Smooth muscle cell of the brain vasculature (primary cell): ENCODE measurements at places on chromosomes 1 and 21.

DNA sequence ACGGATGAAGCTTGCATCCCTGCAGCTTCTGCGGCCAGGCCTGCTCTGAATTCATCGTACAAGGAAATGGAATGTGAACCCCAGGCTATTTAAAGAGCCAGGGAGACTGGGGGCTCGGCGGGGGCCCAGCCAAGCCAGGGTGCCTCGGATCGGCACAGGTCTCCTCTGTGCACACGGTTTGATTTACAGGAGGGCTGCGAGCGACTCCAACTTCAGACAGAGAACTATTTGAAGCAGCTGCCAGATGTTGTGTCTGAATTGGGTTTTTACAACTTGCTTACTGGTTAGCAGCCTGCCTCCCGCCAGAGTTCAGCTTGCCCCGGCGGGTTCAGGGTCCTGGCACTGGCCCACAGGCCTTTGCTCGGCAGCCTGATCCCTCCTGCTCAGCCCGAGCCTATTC is 83.2 kb downstream of the SPSB1 start:
- no peak for DNase-seq

DNA sequence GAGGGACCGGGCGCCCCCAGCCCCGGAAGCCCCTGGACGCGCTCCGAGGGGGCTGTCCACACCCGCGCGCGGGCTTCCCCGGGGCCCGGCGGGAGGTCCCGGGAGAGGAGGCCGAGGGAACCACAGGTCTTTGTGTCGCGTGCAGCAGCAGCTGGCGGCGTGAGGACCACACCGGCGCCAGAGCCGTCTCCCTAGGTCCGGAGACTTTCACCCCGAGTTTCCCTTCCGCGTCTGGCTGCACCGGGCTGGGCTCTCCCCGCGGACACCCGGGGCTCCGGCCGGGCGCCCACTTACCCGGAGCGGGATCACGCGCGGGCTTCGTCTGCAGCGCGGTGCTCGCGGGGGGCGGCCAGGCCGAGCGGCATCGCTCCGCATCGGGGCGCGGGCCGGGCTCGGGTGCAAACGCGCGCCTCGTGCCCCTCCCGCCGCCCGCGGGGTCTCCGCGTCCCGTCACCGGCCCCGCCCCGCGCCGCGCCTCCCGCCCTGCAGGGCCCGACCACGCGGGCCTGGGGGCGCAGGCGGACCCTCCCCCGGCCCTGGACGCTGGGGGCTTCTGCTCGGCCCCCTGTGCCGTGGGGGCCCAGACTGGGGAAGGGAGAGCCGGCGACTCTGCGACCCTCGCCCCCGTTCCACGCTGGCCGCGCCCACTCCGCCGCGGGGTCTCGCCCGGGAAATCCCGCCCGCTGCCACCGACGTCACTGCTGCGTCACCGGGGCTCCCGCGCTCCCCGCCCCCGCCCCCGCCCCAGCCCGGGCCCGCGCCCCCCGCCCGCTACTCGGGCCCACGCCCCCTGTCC is at the start of gene GNG4:
Gene GNG4 (minus strand): TSS at position 417 of the 796 bp plus-strand sequence. CDS start 65,946 bp downstream, outside the sequence.
- DNase-seq: no peak

DNA sequence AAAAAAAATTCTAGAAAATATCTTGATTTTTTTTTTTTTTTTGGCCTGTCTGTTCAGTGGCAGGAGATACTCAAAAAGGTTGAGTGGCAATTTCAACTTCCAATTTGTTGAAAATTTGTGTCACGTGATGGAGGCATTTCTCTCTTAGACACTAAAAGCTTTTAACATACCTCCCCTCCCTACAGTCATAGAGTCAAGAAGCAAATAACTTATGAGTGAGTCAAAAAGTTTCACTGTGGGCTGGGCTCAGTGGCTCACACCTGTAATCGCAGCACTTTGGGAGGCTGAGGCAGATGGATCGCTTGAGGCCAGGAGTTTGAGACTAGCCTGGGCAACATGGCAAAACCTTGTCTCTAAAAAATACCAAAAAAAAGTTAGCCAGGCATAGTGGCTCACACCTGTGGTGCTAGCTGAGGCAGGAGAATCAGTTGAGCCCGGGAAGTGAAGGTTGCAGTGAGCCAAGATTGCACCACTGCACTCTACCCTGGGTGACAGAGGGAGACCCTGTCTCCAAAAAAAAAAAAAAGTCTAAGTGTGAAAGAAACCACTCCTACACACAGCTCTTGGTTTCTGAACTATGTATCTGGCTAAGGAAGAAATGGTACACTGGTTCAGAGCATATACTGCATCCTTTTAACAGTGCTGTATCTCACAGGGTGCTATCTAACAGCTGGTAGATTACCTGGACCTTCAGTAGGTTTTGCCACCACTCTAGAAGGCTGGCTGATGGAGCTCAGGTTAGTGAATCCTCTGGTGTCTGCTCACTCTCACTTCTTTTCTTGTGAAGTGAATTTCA is 11.6 kb upstream of the BSDC1 start:
- no peak for DNase-seq

DNA sequence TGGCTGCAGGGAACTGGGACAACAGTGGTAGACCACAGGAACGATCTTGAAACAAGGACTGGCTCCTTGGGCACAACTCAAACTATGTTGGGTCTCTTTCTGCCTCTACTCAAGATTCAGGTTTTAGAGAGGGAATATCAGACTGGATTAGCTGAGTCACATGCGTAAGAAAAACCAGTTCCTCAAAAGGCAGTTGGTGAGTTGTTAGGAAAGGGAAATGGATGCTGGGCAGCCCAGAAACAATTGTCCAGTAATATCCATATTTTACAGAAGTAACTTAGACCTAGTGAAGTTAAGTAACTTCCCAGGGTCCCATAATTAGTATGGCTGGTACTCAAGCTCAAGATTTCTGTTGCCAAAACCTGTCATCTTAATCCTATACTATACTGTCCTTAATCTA is 27.0 kb upstream of the TMEM39B start:
- no peak for DNase-seq

GRCh38 chr1:78171736-78172590 is 126.2 kb downstream of the GIPC2 start:
- no peak for DNase-seq

DNA sequence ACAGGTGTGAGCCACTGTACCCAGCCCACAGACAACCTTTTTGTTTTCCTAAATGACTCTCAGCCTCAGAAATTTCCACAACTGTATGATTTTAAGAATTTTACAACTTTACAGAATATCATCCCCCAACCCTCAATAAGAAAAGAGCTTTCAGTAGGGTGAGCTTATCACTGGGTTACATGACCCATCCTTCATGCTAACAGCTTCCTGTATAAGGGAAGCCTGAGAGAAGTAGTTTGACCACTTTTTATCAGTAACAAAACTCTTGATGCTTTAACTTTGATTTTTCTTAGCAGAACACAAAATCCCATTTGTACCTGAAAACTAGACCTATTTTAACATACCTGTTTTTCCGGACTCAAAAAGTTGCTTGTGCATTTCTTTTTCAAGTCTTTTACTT is 9.7 kb upstream of the MYBPHL start:
- no peak for DNase-seq

DNA sequence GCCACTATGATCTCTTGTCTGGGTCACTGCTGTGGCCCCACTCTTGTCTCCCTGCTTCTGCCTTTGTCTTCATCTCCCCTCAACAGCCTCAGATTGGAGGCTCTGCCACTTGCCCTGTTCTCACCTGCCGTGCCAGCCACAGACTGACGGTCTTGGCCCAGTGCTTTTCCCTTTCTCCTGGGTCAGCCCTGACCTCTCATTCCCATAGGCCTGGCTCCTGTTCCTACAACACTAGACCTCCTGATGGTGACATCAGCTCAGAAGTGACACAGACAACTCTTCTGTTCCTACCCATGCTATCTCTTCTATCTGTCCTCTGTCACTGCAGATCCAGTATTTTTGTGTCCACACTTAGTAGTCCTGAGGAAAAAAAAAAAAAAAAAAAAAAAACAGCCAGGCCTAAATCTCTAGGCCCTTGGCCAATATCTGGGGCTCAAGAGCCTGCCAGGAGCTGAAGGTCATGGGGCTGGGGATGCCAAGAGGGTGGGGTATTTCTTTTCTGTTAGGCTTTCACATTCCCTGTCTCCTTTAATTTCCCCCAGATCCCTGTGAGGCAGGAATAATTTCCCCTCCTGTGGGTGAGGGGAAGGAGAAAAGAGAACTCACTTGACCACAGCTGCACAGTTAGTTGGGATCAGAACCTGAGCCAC is 42.0 kb upstream of the FOXO6 start:
- no peak for DNase-seq

GRCh38 chr1:37807220-37807554 is 403 bp upstream of the C1orf122 start:
- DNase-seq: no peak

- no peak for DNase-seq
These were observed 22.0 kb downstream of the GNAI3 start for GRCh38 chr1:109570414-109570813.

- no peak for DNase-seq
These were observed 124.8 kb downstream of the DISC1 start for GRCh38 chr1:231751415-231751814.

DNA sequence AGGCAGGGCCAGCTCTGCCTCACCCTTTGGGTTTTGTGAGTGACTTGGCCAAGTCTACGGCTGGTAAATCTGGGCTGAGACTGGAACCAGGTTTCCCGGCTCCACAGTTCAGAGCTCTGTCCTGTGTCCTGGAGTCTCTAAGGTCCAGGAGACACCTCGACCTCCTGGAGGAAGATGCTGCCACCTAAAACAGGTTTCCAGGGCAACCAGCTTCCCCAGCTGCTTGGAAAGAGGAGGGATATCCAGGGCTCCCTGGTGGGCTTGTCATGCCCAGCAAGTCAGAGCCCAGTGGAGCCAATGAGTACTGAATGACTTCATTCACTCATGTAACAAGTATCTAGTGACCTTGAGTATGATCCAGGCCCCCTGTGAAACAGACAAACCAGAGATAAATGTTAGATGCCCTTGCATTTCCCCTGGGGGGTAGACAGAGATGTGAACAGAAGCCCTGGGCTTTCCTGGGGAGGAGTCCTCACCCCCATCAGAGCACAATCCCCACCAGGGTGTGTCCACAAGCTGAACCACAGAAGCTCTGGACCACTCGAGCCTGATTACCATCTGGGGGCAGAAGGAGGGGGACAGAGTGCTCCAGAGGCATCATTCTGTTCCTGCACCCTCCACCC is 181.2 kb upstream of the RAB4A start:
- DNase-seq: no peak

GRCh38 chr1:234926559-234927311 is 201.9 kb downstream of the TOMM20 start:
- no peak for DNase-seq

DNA sequence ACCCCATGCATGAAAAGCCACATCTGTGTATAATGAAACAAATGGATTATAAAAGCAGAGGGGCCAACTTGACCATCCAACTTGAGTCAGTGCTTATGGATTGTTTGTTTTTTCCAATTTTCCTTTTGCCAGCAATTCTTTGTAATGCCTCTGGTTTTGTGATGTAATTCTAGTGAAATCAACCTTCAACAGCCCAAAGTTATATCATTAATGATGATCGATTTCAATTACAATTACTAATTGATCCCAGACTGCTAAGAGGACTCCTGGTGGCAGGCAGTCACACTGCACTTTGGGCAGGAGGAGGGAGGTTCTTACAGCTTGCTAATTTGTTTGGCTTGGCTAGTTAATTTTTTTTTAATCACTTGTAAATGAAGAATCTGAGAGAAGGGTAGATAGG is 552.3 kb downstream of the NUF2 start:
- no peak for DNase-seq

DNA sequence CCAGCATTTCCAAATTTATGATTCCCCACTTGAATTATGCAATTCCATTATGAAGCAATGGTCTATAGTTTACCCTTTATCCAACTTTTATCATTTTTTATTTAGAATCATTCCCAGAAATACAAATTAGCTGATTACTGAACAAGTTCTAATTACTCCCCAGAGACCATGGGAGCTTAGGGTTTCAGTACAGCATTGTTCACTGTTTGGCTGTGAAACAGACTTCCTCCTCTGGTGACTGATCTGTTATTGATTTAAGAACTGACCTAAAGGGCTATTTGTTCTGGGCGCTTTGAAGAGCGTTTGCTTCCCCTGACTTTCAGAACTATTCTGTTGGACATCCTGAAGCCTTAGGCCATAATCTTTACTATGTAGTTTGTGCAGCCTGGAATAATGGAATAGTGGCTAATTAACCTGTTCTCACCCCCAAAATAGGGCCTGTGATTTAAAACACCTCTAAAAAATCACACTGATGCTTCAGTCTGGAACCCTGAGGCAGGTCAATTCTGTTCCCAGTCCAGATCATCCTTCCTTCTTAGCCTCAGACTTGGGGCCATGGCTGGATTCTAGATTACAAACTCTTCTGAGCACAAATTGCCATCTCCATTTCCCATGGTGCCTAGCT is 58.7 kb downstream of the ALG14 start:
- DNase-seq: no peak

DNA sequence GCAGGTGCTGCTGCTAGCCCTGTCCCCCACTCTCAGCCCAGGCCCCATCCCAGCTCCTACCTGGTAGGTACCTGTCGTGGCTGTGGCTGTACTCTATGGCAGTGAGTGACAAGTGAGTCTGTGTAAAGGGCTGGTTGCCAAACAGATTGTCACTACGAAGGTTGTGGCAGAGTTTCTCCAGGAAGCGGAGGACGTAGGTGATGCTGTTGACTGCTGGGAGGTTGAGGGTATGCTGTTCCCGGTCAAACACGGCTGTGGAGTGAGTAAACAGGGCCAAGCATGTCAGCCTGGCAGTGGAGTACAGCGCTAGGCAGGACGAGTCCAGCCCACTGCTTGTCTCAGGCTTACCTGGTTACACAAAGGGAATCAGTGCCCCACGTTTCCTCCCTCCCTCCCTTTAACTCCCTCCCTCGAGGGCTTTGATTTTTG is 24.8 kb upstream of the SLFNL1 start:
- no peak for DNase-seq

DNA sequence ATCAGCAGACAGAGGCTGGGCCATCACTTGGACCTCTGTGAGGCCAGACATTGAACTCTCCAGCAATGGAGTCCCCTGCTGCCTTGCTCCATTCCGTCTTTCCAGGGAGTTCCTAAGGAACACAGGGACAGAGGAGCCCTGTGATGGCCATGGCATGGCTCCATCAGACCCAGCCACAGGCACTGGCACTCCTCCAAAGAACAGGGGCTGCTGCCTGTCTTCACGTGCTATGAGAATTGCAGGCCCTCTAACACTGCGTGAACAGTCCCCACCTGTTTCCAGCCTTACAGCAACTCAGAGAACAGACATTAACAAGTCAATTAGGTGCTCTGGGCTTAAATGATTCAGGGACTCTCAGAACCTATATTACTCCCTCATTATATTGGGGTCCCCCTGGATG is 140.8 kb downstream of the ASTN1 start:
- DNase-seq: no peak

GRCh38 chr1:10646347-10646861 is 150.0 kb downstream of the CASZ1 start:
- DNase-seq: no peak

- no peak for DNase-seq
These were observed 31.6 kb downstream of the ZBTB8OS start for GRCh38 chr1:32618673-32619221.

DNA sequence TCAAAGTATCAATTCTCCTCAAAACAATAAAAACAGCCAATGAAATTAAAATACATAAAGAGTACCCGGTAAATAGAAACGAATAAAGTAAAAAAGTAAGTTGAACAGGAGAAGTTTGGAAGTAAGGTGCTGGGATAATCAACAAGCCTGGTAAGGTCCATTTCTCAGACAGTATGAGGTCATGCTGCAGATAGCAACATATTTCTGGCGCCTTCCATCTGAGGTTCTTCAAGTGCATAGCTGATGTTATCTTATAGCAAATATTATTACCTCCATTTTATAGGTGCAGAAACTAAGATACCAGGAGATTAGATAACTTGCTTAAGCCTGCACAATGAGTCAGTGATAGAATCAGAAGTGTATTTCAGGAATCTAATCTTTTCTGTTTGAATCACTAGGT is 23.7 kb upstream of the CEP350 start:
- DNase-seq: no peak
